A172 (cell line): ENCODE measurements at places on chromosomes 7 and 10. TPM values are rescaled to one million over a fixed set of nuclear protein-coding genes. Genes with fewer than 3 reads are reported as not detected.
A peak's percentile ranks its signal among the peaks of the same experiment; 100 is the strongest.

GRCh38 chr10:1149793-1150637 lies 93.8 kb downstream of the WDR37 start:
- no peak for DNase-seq

DNA sequence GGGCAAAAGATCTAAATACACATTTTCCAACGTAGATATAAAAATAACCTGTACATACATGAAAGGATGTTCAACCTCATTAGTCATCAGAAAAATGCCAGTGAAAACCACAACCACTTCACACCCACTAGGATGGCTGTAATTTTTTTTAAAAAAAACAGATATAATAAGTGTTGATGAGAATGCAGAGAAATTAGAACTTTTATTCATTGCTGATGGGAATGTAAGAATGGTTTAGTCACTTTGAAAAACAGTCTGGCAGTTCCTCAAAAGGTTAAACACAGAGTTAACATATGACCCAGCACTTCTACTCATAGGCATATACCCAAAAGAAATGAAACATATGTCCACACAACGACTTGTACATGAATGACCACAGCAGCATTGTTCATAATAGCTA lies 32.3 kb upstream of the PRKCQ start:
- no peak for DNase-seq

DNA sequence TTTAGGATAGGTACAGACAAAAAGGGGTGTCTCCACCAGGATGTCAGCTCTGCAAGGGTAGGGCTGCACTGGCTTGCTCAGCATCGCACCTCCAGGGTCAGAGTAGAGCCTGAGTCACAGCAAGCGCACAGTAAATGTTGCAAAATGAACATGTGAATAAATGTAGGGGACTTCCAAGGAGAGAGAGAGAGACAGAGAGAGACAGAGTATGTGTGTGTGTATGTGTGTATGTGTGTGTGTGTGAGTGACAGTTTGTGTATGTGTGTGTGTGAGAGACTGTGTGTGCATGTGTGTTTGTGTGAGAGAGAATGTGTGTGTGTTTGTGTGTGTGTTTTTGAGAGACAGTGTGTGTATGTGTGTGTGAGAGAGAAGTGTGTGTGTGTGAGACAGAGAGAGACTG lies 163.3 kb downstream of the RPS24 start:
- DNase-seq: peak; percentile 64

DNA sequence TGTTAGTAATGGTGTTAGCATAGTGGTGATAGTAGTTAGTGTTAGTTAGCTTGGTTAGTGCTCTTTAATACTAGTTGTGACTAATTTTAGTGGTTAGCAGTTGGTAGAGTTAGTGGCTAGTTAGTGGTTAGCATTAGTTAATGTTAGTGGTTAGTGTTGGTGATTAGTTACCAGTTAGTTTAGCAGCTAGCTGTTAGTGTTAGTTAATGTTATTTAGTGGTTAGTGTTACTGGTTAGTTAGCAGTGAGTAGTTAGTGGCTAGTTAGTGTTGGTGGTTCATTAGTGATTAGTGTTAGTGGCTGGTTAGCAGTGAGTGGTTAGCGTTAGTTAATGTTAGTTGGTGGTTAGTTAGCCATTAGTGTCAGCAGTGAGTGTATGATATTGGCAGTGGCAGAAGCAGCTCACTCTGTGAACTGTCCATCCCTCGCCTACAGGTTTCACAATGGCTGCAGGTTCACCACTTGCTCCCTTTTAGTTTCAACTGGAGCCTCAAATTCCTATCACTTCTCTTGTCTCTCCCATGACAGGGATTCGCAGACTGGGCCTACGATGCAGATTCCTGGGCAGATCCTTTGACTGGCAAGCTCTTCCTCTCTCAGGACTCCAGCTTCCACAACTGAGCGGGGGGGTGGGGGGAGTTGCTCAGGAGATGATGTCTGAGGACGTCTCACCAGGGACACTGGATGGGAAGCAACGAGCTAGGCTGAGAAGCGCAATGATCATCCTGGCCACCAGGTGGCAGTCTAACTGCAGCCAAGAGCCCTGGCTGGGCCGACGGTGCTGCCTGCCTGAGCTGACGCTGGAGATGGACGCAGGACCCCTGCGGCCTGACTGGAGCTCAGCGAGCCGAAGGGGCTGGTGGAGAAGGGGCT lies 19.5 kb downstream of the GHRHR start:
- peak; percentile 87 for DNase-seq

DNA sequence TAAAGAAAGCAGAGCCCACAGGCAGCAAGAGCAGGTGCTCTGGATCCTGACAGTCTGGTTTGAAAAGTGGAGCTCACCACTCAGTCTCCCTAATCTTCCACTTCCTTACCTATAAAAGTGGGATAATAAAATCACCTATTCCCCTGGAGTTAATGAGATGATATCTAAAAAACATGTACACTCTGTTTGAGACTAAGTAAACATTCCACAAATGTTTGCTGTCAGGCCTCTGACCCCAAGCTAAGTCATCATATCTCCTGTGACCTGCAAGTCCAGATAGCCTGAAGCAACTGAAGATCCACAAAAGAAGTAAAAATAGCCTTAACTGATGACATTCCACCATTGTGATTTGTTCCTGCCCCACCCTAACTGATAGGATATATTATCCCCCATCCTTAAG lies 1324.5 kb downstream of the XPNPEP1 start:
- peak; percentile 90 for DNase-seq

- DNase-seq: peak; percentile 12
Measured at GRCh38 chr10:71708301-71708703, 11.3 kb downstream of the C10orf105 start.

- DNase-seq: peak; percentile 73
Measured at GRCh38 chr7:82810558-82811259, 352.0 kb downstream of the PCLO start.

DNA sequence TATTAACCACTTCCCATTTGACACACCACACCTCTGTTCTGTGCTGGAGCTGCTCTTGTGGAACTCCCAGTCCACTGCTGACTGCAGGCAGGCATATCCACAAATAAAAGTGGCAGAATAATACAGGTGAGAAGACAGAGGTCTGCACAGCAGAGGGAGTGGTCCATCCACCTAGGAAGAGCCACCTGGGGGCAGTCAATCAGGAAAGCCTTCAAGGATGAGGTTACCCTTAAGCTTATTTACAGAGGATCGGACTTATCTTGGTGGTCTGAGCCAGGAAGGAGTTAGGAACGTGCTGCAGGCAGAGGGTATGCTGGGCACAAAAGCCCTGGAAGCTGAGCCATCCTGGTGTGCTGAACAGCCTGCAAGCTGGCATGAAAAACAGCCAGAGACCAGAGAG lies 78.7 kb downstream of the FRMPD2 start:
- DNase-seq: no peak

Gene DPP6
- total RNA-seq: not detected in 2 replicates

Gene MYL10
- not detected in 2 replicates for total RNA-seq

Gene FGFBP3
- 0.38 TPM in 2 replicates for total RNA-seq

Gene PLXDC2
- 7.0 and 21.8 TPM in 2 replicates for total RNA-seq
